ENCODE measurements at places on chromosomes 3 and 15.

DNA sequence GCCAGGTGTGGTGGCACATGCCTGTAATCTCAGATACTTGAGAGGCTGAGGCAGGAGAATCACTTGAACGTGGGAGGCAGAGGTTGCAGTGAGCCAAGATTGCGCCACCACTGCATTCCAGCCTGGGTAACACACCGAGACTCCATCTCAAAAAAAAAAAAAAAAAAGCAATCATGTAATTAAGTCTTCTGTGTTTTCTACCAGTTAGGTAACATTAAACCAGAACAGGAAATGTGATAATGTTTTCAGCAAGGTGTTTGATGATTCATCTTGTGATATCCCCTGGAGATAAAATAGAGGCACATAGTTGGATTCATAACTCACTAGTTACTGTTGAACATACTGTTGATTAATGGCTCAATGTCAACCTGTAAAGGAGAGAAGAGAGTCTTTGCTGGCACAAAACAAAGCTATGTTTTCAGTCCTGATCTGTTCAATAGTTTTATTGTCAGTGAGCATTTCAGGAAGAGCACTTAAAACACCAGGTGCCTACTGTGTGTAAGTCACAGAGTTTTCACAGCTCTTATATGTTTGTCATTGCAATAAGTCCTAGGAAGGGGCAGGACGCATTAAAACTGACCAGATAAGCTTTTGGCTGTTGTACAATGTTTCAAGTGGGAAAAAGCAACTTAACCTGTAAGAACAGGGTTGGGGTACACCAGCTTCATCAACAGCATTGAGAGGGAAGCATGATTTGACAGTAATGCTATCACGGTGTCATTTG is 19.5 kb downstream of the DNAJB11 start:
- DNase-seq: no peak

DNA sequence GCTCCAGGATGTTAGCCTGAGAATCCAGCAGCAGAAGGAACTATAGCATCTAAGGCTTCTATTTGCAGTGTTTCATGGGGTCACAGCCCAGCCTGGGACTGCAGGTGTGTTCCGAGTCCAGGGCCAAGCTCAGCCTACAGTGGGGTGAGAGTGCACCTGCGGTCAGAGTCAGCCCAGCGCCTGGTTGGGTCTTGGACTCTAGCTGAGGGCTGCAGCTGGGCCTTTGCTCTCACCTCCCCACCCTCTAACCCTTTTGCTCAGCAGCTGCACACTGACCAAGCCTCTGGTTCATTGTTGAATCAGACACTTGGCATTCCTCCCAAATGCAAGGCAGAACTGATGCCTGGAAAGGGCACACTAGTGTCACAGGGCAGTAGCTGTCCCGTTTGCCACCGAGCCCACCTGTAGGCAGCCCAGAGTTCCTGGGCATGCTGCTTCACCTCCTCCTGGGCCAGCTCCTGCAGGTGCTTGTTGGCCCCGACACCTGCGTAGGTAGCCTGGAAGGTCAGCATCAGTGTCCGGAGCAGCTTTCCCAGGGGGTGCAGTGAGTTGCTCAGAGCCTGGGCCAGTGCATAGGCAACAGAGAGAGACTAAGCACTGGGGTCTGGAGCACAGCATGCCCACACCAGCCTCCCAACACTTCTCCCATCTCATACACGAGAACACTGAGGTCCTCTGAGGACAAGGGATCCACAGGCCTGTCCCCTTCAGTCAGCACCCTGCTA is 17.5 kb downstream of the ALS2CL start:
- DNase-seq: no peak

DNA sequence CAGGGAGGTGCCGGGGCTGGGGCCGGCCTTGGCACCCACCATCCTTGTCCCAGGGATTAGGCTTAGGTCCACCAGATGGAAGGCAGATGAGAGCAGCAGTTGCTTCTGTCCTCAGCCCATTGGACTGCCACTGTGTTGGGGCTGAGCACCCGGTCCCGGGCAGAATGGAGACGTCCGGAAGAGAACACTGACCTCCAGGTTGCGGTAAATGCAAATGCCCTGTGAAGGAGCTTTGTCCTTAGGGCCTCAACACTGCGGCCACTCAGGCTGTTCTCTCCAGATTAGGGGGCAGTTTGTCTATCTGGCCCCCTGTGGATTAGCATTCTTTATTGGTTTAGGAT is at the start of gene SERINC4:
Gene SERINC4 (minus strand): TSS at position 276 of the 341 bp plus-strand sequence. CDS start 234 bp downstream, at position 42.
- DNase-seq: no peak

GRCh38 chr15:67232591-67232990 is 21.9 kb downstream of the AAGAB start:
- DNase-seq: no peak

- no peak for DNase-seq
These were observed 63.0 kb downstream of the ST3GAL6 start for GRCh38 chr3:98826126-98826525.

DNA sequence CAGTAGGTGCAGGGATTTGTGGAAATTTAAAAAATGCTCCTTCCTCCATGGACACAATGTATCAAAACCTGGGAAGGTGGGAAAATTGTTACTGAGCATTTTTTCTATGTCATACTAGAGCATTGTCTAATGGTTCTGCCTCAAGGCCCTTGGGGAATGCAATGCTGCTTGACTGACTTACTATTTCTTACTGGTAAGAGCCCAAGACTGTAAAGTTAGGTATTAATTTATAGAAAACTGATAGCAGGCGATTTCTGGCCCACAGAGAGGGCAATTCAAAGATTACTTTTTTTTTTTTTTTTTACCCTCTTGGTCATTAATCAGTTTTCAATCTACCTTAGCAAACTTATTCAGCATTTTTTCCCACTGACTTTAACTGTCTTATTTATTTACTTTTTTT is 38.5 kb upstream of the MRPL3 start:
- DNase-seq: no peak

DNA sequence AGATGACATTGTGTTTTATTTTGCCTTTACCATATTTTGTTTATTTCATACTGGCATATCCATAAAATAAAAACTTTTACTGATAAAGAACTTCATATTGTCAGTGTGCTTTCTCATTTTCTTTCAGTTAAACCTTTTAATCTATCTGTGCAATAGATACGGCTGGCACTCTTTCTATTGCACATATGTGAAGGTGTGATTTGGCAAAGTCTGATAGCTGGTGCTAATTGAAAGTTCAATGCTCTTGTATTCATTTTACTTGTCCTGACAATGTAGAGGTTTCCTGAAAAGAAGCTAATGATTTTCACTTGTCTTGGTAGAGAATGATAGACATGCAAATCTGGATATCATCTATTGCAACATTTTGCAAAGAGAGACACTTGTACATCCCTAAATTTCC is 467.0 kb downstream of the NSUN3 start:
- DNase-seq: no peak

- no peak for DNase-seq
These were observed 2.7 kb upstream of the LSMEM2 start for GRCh38 chr3:50275996-50276761.

DNA sequence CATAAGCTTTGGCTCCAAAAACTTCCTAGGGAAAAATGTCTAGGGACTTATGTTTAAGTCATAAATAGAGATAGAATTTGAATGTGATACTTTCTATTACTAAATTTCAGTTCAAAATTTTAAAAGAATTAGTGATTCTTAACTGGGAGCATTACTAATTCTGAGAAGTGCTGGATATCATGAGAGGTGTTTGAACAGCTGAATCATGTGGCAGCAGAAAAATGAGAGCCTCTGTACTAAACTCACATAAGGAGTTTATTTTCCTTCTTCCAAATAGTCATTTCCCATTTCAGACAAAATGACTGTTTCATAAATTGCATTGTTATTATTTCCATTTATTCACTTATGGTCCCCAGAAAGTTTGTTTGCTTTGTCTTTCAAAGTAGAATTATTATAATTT is 62.7 kb downstream of the SLMAP start:
- DNase-seq: no peak

DNA sequence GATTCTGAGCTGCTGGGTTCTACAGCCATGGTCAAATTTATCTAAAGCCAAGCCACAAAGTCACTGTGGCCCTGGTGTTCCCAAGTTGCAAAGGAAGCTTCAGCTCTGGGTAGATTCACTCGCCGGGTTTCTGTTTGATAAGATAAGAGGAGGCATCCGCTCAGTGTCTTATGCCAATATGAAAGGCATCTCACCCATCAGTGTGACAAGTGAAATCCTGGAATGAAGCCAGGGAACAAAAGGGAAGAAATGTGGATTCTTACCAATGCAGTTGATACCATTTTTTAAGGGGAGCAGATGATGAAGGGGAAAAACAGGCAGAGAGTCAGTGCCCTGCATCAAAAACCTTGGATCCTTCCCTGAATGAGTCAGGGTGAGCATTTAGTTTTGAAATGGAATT is 2.8 kb upstream of the CPNE4 start:
- DNase-seq: no peak

- no peak for DNase-seq
These were observed 405.8 kb upstream of the ADAMTS9 start for GRCh38 chr3:65093641-65094040.

DNA sequence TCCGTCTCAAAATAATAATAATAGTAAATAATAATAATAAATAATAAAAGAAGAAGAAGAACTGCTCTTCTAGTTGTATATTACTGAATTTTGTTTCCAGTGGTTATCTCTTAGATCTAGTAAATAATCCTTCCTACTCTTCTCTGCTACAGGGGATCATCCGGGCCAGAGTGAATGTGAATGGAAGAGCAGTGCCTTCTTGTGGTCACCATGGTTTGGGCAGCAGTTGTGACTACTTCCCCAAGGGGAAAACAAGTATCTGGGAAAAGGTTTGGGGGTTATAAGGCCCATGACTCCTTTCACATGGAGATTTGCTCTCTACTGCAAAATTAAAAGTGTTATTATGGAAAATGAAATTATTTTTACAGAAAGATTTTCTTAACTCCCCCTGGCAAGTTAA is 5.5 kb upstream of the OR5K1 start:
- DNase-seq: no peak

- no peak for DNase-seq
These were observed 424 bp downstream of the EAF2 start for GRCh38 chr3:121835465-121835801.

- no peak for DNase-seq
These were observed 36.6 kb downstream of the CCK start for GRCh38 chr3:42229266-42229941.

GRCh38 chr3:184129012-184129411 is 6.1 kb upstream of the EIF2B5 start:
- no peak for DNase-seq

DNA sequence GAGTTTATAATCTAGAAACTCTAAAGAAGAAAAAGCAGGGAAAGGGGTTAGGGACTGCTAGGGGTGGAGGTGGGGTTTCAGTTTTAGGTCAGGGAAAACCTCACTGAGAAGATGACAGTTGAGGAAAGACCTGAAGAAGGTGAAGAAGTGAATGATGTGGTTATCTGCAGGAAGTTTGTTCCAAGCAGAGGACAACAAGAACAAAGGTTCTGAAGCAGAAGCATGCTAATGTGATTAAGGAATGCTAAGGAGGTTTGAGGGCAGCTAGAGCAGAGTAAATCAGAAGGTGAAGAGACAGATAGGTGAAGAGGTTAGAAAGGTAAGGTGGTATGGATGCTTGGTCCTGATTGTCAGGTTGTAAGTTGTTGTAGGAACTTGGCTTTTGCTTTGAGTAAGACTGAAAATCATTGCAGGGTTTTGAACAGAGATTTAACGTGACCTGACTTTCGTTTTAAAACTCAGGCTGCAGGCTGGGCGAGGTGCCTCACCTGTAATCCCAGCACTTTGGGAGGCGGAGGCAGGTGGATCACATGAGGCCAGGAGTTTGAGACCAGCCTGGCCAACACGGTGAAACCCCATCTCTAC is 8.6 kb downstream of the OXSR1 start:
- no peak for DNase-seq

DNA sequence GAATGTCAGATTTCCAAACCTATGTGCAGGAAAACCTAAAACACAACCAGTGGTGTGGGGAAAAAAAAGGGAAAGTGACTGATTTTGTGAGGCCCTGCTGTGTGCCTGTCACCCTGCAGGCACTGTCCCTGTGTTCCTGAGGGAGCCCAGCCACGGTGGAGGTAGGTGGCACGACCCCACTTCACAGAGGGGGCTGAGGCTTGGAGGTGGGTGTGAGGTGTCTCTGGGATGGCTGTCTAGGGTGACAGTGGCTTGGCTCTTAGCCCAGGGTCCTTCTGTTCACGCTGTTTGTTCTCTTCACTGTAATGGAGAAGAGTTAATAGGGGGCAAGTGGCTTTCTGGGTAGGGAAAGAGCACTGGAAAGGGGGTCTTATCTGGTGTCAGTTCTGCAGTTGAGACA is 22.6 kb downstream of the RASGRF1 start:
- DNase-seq: no peak

- DNase-seq: no peak
These were observed 37.9 kb downstream of the EID1 start for GRCh38 chr15:48915861-48916260.

- no peak for DNase-seq
These were observed 48.9 kb downstream of the TGFBR2 start for GRCh38 chr3:30655187-30655812.

DNA sequence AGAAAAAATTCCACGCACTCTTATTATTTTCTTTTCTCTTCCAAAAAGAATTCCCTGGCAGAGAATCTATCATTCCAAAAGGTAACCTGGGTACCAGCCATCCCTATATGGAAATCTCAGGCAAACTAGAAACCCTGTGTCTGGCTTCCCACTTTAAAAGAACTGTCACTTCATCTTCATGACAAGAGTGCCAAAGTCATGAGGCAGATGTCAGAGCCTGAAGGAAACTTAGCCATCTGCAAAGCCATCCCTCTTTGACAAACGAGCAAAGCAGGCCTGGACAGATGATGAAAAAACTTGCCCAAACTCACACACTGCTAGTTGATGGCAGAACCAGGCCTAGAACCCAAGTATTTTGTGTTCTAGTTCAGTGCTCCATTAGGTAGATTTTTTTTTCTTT is 15.9 kb downstream of the SSR3 start:
- no peak for DNase-seq
